ENCODE measurements at places on chromosomes 6 and 20.

GRCh38 chr6:153123801-153124200 lies 7.3 kb downstream of the RGS17 start:
- no peak for DNase-seq

DNA sequence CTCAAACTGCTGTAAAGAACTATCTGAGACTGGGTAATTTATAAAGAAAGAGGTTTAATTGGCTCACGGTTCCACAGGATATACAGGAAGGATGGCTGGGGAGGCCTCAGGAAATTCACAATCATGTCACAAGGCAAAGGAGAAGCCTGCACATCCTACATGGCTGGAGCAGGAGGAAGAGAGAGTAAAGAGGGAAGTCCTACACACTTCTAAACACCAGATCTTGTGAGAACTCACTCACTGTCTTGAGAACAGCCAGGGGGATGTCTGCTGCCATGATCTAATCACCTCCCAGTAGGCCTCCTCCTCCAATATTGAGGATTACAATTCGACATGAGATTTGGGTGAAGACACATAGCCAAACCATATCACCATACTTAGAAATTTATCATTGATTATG lies 1307.0 kb upstream of the GJE1 start:
- DNase-seq, result no peak

DNA sequence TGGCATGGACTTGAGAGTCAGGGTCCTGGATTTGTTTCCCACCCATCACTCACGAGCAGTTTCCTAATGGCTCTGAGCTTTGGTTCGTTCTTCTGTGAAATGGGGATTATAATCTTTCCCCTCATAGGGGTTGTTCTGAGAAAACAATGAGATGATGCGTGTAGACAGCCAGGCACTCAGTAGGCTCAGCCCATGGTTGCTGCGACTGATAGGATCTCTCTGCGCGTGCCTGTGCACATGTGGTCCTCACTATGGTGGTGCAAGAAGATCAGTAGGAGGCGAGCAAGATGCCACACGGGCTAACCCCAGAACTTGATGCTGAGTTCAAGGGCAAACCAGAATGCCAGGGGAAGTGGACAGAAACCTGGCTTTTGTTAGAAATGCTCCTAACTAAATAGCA lies 153.5 kb upstream of the KCNG1 start:
- DNase-seq, result no peak

DNA sequence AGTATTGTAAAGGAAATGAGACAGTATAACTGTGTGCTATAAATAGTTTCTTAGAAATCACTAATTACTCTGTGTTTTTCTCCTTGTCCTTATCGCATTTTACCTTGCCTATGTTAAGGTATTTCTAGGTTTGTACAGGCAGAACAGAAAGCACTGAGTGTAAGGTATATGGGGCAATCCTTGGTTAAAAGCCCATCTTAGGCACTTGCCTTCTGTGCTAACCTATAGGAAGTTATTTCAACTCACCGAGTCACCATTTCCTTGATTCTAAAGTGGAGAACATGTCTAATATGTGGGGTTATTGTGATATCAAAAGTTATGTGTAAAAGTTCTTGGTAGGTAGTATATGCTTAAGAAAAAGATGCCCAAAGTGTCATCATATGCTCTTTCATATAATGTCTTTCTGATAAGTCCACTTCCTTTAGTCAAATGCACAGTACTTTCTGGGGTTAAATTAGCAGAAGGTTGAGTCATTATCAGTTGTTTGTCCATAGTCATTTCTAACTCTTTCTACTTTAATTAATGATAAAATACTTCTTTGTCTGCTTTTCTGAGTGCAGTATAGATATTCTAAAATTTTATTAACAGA lies 276.4 kb downstream of the UTRN start:
- DNase-seq, result no peak

DNA sequence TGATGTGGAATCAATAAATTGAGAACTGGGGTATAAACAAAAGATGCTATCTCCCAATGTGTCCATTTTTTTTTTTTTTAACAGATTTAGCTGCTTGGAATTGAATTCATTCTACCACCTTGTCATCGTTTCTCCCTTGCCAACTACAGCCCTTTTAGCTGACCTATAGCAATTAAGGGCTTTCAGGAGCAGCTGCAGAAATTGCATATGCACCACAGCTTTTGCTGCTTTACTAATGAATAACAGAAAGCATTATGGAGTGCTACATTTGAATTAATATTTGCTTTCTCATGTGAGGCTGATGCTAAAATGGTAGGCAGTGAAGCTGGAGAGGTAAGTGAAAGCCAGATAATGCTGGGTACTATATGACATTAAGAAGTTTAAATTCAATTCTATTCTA lies 5.7 kb downstream of the SESN1 start:
- DNase-seq, result no peak

DNA sequence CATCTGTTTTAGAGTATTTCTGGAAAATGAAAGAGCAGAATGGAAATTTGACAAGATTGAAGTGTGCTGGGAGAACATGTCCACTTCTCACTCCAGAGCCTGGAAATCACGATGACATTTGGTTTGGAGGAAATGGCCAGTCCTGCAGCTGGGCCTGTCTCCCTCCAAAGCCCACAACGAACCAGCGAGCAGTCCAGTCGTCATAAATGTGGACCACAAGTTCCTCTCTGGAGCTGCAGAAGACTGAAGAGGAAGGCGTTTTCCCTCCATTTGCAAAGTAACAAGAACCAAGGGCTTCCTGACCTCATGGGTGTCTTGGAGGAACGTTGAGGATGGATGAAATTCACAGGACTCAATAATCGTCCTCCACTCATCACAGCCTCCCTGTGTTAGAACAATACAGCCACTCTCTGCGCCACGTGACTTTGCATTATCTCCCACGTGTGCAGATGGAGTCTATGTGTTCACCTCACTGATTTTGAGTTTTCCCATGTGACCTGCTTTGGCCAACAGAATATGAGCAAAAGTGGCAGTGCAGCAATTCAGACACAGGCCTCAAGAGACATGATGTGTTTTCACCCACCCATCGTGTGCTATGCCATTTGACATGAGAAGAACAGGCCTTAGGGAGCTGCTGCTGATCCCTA lies 9.1 kb upstream of the SPATS1 start:
- no peak for DNase-seq

DNA sequence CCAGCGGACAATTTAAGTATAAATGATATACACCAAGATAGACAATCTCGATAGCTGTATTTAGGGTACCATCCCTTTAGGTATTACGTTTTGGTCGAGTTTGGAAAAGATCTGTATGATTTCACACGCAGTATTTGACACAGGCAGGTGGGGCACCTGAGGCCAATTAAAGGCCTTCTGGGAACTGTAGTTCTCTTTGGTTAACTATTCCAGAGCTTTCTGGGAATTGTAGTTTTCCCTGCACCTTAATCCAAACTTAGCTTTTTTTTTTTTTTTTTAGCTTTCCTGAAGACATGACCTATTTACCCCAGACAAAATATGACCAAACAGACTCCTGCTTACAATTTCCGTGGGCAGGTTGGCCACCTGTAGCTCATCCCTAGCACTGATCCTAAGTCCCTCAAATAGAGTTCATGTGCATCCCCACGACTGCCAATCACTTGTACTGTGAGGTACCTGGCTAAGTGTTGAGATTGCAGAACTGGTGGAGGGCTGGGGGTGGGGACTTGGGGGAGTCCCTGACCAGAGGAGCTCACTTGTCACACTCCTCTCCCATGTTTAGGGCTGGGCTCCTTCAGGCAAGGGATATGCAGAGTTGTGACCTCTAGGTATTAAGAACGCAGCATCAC lies 999 bp upstream of the EHMT2 start:
- DNase-seq, result peak; percentile 57

DNA sequence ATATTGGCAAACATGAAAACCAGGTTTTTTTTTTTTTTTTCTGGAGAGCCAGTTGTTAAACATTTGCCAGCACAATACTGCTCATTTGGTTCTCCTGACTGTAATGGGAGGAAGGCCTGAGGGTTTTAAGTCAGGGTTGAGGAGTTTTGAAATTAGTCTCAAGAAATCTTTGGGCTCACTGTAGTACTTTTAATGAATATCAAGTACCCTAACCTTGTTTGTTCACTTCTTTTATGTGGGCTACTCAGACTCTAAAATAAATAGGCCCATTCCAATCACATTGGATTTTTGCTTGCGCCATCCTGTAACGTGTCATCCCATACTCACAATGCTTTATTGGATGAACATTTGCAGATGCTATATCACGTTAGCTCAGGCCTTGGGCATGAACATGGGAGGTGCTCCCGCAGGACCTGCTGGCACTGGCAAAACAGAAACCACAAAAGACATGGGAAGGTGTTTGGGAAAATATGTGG lies 146.9 kb downstream of the DNAH8 start:
- DNase-seq, result no peak

DNA sequence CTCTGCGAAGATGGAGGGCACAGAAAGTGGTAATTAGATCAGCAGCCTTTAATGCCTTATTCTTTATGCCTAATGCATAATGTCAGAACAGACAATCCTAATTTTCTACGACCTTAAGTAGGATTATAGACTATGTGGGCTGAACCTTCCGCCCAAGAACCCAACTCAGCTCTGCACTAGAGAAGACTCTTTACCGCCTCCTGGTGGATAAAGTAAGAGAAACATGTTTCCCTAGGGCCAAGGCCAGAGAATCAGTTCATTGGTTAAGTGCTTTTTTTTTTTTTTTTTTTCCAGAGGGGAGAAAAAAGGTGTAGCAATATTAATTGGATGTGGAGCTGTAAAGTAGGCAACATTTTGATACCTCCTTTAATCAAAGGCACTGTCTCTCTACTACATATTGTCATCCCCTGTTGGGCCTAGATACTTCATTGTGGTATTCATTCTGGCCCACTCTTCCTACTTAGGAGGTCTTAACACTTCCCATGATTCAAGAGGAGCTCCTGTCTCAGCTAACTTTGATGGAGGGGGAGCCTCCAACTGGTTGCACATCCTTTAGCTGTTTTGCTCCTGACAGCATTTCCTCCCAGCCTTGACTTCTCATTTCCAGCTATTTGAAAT lies 124.9 kb upstream of the NRN1 start:
- peak; percentile 55 for DNase-seq

- no peak for DNase-seq
Observed at GRCh38 chr6:63790334-63790733, 154.7 kb downstream of the PHF3 start.

- no peak for DNase-seq
Observed at GRCh38 chr6:83978997-83979396, 54.6 kb upstream of the MRAP2 start.

DNA sequence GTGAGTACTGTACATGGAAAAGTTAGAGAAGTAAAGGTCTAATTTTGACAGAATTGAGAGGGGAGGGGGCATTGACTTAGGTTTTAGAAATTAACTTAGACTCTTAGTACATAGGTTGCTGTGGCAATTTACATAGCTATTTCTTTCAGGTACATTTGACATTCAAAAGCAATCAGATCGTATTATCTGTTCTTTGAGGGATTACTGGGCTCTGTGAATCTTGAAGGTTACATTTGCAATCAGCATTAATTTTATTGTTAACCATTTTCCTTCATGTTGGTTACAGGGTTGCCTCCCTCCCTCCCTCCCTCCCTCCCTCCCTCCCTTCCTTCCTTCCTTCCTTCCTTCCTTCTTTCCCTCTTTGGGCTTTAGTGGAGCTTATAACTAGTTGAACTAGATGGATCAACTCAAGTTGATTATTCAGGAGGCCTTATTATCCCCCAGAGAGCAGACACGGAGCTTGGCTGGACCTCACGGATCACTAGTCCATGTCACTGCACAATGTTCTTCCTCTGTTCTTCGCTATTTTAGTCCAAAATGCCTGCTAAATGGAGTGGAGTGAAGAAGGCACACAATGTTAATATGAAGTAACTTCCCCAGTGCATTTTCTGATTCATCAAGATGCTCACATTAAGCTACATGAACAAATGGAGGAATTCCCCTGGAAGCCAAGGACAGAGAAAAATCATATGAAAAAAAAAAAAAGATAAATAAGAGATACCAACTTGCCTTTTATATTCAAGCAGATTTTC lies 87.8 kb downstream of the PLCB4 start:
- DNase-seq, result no peak

DNA sequence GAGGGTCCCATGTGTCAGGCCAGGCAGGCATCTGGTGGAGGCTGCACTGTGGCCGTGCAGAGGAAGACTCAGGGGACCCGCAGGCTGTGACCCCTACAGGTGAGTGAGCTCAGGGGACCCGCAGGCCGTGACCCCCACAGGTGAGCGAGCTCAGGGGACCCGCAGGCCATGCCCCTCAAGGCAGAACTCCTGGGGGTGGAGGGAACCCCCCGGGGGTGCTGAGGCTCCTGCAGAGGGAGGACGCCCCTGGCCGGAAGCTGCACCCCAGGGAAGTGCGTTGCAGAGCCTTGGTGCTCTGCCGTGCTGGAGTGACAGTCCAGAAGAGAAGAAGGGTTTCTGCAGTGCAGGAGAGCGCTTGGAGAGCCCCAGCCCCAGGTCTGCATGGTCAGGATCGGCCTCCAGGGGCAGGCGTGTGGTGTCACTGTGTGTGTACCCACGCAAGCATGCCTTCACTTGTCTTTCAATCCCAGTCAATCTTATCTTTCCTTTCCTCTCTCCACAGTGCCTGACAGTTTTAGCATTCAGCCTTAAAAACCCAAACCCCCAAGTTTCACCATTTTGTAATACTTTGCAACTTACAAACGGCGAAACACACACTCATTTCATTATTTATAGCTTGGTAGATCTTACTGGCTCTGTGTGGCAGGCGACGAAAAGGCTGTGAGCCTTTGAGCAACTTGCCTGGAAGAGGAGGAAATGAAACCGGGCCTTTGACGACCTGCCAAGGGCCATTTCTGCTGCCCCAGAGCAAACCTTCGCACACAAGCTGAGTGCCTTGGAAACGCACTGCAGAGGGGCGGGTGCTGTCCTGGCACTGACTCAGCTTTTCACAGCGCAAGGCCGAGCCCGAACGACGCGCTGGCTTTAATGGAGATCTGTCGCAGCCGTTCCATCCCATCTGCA lies 101.4 kb upstream of the AGPAT4 start:
- DNase-seq, result no peak

DNA sequence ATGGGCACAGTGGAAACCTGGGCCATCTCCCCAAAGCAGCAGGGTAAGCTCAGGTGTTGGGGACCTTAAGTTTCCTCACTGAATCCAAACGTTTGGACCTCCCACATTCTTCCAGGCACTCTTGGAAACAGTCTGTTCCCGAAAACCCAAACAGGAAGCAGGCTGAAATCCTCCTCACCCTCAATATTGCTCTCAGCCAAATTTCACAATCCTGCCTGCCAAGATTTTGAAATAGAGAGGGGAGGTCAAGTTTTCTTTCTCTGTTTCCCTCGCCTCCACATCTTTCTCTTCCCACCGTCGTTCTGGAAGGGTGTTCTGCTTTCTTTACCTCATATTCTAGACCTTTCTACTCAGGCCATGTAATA lies 392.0 kb upstream of the SASH1 start:
- DNase-seq, result no peak

DNA sequence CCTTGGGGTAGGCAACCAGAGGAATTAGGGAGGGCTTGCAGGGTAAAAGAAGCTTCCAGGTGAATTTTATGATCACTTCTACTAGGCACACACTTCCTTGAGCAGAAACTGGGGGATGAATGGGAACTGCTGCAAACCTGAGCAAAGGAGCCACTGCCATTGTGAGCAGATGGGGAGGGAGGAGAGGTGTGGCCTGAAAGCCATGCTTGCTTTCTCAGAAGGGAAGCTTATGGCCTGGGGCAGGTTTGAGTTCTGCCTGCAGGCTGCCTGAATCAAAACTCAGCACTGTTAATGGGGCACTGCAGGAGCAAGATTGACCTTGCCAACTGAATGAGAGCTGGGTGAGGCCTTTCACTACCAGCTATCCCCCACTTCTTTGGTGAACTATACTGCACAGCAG lies 328.1 kb downstream of the NKAIN2 start:
- DNase-seq, result no peak

All from activated CD4-positive, alpha-beta T cell treated with anti-CD3 and anti-CD28 coated beads, Interleukin-2, Interleukin-6, amounts not matched to agents 100 ng/mL and 50 ng/mL, durations not matched to agents 16 hours and 8 hours (primary cell).